ENCODE measurements at places on chromosomes 4 and X.

DNA sequence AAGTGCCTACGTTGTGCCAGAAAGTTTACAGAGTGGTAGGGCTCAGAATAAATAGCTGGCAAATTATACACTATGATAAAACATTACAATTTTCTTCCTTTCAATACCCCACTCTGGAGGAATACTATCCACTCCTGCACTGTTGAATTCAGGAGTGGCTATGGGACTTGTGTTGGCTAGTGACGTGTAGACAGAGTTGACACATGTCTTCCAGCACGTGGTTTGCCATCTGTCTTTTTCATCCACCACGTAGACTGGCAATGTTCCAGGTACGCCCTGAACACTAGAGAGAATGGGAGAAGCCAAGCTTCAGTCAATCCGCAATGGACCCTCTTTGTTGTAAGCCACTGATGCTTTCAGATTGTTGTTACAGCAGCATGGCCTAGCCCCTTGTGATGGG lies 168.8 kb upstream of the RBPJ start:
- DNase-seq, result peak; percentile 71

DNA sequence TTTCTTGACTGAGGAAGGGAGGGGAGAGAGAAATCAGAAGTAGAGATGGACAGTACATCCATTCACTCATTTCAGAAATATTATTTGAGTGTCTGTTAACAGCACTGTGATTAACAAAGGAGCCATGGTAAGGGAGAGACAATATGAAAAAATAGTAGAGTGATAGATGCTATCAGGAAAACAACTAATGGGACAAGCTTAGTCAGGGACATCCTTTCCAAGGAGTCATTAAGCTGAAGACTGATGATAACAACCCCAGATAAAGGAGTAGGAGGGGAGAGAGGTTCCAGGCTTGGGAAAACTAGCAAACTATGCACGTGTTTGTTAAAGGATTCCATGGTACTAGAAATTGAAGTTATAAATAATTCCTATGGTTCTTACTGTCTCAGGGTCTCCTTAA lies 122.2 kb downstream of the CBR4 start:
- no peak for DNase-seq

DNA sequence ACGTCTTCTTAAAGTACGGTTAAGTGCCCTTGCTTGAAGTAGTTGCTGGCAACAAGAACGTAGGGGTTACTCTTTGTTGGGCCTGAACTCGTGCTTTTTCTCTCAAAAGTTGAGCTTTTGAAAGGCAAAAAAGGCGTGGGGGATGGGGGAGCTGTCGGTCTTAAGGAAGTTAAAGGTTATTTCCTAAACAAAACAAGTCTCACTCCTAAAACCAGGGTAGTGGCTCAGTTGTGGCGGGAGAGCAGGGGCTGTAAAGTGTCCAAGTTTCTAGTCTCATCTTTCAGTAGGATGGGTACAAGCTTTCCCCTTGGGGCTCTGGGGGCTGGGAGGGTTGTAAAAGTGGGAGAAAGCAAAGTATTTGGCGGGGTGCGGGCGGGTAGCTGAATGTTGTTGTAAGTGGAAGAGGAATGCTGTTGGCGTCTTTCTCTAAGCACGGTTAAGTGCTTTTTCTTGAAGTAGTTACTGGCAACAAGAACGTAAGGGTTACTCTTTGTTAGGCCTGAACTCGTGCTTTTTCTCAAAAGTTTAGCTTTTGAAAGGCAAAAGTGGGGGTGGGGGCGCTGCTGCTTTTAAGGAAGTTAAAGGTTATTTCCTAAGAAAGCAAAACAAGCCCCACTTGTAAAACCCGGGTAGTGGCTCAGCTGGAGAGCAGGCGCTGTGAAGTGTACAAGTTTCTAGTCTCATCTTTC lies 904 bp upstream of the WDR1 start:
- DNase-seq, result peak; percentile 72

DNA sequence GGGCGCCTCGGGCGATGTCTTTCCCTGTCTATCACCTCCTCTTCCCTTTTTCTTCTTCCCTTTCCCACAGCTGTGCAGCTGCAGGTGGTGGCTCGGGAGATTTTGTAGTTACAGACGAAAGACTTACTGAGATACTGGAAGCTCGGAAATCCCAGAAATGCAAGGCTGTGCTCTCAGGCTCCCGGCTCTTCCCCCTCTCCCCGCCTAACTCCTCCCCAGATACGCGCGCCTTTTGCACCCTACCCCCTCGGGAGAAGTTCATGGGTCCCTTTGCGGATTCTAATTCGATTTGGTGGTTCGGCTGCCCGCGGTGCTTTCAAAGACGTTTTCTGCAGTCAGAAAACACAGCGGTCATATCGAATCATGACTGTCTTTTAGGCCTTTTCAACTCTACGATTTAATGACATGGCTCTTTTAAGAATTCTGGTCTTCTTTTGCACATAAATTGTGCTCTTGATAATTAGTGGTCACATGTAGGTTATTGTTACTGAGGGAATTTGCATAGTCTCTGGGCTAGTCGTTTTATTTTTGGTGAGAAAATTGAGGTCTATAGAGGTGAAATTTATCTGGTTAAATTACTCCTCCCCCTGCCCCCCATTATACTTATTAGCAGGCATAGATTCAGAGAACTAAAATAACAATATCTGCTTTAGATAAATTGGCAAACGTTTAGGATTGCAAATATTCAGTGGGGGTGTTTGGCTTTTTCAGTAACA lies 1.6 kb downstream of the SEPTIN11 start:
- DNase-seq, result no peak

DNA sequence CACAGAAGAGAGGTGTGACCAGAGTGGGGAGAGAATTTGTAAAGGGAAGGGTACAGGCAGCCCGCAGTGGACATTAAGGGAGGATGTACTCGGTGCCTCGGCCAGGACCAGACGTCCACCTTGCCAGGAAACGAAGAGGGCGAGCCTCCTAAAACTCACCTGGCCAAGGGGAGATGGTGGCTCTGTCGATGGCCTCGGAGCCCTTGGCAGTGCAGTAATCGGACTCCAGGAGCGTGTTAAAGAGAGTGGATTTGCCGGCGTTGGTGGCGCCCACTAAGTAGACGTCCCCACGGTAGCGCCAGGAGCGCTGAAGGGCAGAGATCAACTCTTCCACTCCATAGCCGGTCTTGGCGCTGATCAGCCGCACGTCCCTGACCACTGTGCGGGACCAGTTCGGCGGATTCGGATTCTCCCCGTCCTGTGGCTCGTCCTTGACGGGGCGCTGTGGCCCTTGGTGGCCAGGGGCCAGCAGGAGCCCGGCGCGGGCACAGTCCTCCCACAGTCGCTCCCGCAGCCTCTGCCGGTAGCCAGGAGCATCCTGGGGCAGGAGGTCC lies 1.0 kb downstream of the NOA1 start:
- peak; percentile 28 for DNase-seq

- no peak for DNase-seq
These were observed 141.1 kb downstream of the AASDH start for GRCh38 chr4:56246233-56246610.

DNA sequence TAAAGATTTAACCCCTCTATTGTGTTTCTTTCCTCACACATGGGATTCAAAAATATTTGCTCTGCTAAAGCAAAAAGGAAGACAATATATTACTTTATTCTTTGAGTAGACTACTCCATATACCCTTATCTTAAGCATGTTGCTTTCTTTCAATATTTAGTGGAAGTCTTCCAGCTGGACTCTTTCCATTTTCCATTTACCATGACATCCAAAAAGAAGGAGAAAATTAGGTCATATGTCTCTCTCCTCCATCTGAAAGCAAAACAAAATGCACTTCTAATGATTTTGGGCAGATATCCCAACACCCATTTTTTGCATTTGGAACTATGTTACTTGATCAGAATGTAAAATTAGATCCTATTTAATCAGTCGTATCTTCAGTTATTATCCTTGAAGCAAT lies 1336.5 kb downstream of the PCDH19 start:
- no peak for DNase-seq
